ENCODE measurements at places on chromosomes 11 and 22.

DNA sequence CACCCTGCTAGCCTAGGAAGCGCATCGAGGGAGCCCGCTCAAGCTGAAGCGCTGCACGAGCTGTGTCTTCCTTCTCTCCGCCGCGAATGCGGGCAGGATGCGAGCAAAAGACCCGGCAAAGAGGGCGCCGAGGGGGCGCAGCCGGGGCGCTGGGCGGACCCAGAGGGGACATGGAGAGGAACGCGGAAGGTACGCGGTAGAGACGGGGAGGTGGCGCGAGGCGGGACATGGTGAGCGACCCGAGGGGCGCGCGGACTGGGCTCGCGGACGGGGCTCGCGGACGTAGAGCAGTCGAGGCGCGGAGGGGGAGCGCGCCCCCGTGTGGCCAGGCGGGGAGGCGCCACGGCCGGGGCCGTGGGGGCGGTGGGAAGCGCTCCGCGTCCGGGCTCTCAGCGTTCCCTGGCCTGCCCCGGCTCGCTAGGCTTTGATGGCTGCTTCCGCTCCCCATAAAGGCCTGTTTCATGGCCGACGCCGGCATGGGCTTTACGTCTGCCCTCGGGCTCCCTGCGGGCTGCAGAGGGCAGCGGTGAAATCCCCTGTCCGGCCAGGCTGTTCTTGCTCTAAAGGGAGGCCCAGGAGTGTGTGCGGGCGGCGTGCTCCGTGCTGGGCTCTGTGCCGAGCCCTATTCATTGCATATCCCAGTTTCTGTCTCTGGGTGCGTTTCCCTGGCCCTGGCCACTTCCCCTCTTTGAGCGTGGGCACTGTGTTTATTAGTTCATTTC, 31.2 kb upstream of the TRIM29 start:
- DNase-seq = no peak

DNA sequence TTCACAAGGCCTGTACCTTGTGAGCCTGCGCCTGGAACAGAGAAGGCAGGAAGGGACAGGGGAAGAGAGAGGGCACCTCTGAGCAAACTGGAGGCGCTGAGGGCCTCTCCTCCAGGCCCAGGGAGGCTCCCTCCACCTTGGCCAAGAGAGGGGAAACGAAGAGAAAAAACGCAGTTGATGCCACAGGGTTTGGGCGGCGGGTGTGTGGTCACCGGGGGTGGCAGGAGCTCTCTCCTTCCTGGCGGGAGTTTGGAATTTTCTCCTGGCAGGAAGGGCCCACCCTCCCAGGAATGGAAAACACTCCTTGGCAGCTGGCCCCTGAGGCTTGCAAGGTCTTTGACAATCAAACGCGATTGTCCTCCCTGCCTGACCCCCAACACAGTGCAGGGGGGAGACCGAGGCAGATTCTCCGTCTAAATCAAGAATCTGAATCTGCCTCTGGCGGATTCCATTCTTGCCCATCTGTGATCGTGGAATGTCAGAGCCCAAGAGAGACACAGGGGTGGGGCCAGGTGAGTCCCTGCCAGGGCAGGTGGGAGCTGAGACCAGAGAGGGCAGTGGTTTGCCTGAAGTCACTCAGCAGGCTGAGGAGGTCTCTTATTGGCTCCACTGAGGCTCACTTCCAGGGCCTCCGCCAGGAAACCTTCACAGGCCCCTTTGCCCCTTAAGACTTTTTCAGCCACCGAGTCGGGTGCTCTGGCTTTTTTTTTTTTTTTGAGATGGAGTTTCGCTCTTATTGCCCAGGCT, 21.0 kb downstream of the RPL3 start:
- DNase-seq = no peak

DNA sequence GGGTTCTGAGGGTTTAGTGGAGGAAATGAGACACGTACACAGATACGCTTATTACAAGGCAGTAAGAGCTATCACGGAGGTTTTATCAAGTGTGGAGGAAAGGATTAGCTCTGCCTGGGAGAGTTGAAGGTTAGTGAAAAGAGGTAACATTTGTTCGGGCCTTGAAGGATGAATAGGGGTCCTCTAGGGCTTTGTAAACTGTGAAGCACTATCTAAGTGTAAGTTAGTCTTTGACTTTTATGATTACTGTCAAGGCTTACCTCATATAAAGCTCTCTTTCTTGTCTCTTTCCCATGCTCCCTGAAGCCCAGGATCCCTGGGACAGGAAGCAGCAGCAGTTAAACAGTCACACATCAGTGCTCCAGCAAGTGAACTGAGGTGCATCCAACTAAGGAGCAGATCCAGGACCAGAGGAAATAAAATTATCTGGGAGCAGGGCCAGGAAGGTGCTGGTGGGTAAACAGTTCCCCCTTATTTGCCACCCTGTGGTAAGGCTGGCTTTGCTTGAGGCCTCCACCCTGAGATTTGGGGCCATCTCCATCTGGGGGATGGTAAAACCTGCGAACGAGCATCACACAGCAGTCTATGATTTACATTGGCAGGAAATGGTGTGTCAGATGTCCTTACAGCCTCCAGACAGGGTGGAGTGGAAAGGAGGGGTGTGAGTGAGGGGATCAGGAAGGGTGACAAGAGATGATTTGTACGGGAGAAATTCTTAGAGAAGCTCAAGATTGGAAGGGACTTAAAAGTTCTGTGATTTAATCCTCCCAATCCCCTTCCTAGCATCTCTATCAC, 27.2 kb downstream of the GVQW3 start:
- peak; percentile 47 for DNase-seq

GRCh38 chr11:48036466-48036865, 56.1 kb downstream of the PTPRJ start:
- no peak for DNase-seq

DNA sequence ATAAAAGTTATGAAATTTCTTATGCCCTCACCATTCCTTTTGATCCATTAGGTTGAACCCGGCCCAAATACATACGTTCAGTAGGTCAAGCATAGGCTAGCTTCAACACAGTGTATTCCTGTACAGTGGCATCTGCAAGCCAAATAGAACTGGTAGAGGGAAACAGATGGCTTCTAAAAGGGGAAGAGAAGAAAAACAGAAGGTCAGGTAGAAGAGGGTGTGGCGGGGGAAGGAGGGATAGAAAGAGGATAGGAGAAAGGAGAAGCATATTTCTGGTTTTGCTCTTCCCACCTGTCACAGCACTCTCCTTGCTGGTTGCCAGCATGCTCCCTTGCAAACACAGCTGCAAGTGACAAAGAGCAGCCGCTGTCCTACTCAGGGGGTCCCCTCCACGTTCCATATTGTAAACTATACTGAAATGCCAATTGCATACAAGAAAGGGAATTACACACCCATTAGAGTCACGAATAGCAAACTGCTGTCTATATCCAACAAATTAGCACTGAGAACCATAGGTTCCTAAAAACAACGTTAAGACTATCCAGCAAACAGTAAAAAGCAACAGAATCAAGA, 71.8 kb downstream of the PHF21A start:
- peak; percentile 63 for DNase-seq

GRCh38 chr11:79852176-79852575, 411.3 kb upstream of the TENM4 start:
- no peak for DNase-seq

GRCh38 chr11:67410369-67410831, 5.1 kb upstream of the CARNS1 start:
- no peak for DNase-seq

Data from NCI-H2081 treated with DMSO at 0.1 percent for 48 hours (cell line).